Caco-2 (cell line): ENCODE measurements at places on chromosomes 16 and 17.

- DNase-seq: no peak
Measured at GRCh38 chr17:80789356-80789902, 202.2 kb upstream of the CHMP6 start.

DNA sequence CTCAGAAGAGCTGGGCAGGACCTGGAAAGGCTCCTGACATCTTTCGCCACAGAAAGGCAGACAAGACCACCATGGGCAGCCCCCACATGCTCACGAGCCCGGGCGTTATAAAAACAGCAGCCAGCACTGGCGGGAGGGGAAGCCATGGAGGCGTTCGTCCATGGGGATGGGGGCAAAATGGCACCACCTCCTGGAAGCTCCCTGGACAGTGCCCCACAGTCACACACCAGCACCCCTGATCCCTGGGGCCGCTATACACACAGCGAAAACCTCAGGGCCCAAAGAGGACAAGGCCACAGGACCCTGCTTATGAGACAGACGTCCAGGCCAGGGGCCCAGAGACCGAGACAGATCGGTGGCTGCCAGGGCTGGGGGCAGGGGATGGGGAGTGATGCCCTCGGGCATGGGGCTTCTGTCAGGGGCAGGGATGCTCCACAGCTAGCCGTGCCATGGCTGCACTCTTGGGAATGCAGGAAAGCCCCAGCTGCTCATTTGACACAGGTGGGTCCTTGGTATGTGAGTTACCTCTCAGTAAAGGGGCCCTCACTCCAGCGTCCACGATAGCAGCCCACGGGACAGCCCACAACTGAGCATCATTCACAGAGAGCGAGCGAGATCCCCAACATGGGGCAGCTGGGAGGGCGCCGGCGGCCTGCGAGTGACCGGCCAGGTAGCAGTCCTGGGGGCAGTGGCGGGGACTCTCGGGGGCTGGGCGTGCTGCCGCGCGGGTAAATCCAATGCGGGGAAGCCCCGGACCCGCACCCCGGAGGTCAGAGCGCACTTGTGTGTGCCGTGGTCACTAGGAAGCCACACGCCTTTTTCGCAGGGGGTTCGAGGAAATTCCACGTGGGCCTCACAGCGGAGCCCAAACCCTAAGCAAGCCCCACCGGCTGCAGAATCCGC lies 6.4 kb upstream of the PVALEF start:
- no peak for DNase-seq

GRCh38 chr17:13508896-13509295 lies 92.8 kb downstream of the HS3ST3A1 start:
- DNase-seq: no peak

DNA sequence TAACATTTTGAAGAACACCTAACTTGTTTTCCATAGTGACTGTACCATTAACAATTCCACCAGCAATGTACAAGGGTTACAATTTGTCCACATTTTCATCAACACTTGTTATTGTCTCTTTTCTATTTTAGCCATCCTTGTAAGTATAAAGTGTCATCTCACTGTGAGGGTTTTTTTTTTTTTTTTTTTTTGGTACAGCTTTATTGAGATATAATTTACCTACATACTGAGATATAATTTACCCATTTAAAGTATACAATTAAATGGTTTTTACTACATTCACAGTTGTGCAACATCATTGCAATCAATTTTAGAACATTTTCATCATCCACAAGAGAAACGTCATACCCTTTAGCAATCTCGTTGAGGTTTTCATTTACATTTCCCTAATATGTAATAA lies 17.9 kb upstream of the TMIGD1 start:
- DNase-seq: no peak

- no peak for DNase-seq
Measured at GRCh38 chr16:3966681-3967080, 86.2 kb upstream of the CREBBP start.

DNA sequence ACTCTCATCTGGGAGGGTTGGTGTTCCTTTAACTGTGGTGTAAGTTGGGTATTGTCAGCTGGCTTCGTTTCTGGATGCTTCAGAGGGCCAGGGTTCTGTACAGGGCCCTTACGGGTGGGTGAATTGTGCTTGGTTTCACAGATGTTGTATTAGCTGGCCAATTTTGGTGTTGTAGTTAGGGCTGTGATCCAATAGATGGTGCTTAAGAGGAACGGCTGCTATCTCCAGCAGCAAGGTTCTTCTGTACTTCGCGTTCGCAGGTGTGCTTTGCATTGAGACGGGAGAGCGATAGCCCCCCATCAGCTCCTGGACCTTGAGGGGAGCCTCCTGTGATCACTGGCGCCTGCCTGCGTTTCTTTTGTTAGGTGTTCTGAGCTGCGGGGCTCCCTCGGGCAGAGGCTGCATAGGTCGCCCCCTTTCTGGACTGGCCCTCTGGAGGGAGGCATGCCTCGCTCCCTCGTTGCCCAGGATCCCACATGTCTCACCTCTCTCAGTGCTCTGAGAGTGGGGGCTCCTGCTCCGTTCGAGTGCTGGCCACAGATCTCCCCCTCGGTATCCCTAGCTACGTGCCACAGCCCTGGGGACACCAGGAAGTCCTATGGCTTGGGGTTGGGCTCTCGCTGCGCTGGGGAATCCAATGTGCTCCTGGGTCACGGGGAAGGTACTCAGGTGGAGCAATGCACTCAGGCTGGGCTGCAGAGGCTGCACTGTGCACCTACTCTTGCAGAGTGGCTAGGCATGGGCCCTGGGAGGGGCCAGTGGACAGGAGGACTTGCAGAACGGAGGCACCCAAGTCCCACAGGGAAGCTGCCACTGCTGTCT lies 837 bp upstream of the PRDM7 start:
- DNase-seq: peak; percentile 59

GRCh38 chr17:63826468-63827001 lies 696 bp upstream of the PSMC5 start:
- DNase-seq: no peak

- DNase-seq: no peak
Measured at GRCh38 chr17:51097708-51098446, 22.8 kb downstream of the SPAG9 start.

GRCh38 chr17:46074540-46074939 lies 75.5 kb downstream of the STH start:
- DNase-seq: no peak

GRCh38 chr17:15942207-15942833 lies 2.6 kb upstream of the ADORA2B start:
- DNase-seq: no peak

- peak; percentile 22 for DNase-seq
Measured at GRCh38 chr17:83154311-83155127, 75.1 kb downstream of the METRNL start.

GRCh38 chr16:47460711-47461597 lies at the start of the genes ITFG1 and PHKB:
ITFG1 (minus strand) TSS chr16:47461063; CDS start chr16:47461045, 18 bp downstream.
PHKB (plus strand) TSS chr16:47461331; CDS start chr16:47461351, 20 bp downstream.
- peak; percentile 94 for DNase-seq

GRCh38 chr17:79529661-79530081 lies 81.2 kb downstream of the RBFOX3 start:
- DNase-seq: no peak

- no peak for DNase-seq
Measured at GRCh38 chr16:31537362-31538242, 9.9 kb downstream of the AHSP start.

DNA sequence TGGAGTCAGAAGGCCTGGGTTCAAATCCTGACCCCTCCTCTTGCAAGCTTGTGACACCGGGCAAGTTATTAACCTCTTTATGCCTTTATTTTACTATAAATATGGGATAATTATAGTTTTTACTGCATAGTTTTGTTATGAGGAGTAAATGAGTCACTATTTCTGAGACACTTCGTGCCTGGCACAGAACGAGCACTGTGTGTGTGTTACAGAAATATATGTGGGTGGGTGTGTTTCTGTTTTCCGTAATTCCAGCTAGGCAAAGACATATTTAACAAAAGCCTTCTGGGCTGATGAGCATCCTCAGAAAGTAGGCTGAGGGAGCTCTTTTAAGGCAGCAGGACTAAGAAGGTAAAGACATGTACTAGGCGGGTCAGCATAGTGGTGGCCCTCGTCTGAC lies 417.9 kb downstream of the MAF start:
- no peak for DNase-seq

DNA sequence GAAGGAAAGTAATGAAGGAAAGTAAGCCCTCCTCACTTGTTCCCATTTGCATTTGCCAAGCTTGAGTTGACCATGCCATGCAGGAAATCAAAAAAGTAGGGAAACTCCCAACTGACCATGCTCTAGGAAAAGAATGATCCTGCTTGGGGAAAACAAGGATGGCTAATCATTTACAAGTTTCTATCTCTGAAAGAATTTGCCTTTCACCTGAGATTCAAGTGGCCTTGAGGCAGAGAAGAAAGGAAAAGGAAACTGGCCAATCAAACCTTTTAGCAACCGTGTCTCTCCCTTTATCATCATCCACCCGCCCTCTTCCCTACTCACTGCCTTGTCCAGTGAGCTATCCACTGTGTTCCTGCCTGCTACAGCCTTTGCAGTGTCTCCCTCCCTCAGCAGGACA lies 757.2 kb upstream of the SOX9 start:
- DNase-seq: no peak

- DNase-seq: peak; percentile 85
Measured at GRCh38 chr17:1713878-1714426, 3.8 kb upstream of the TLCD2 start.

DNA sequence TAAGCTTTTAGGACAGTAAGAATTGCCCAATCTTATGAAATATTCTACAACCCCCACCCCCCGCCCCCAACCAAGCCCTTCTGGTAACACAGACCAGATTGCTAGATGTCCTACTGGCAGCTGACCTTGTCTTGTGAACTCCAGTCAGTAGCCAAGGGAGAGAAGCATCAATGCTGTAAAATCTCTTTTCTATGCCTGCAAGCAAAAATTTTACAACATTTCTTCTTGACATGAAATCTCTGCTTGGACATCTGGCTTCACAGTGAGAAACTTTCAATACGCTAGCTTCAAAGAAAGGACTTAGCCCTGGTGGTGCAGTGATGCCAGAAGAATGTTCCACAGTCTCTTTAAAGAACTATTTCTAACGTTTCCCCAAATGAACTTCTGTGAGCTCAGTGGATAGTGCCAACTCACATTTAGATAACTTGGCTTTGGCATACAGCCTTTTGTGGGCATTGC lies 169.3 kb upstream of the AXIN2 start:
- DNase-seq: no peak

DNA sequence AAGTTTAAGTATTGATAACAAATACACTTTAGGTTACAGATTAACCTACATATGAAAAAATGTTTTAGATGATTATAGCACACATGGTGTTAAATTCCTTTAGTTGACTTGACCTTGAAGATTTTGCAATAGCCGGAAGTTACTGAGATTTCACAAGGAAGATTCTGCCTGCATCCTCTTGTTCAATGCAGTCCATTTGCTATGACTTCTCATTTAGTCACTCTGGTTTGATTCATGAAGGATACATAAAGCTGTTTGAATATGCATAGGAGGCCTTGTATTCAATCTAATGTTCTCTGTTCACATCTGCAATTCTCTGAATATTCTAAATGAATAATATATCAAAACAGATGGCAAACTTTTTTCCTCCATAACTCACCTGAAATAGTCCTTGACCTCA lies 870.2 kb upstream of the GOT2 start:
- no peak for DNase-seq

DNA sequence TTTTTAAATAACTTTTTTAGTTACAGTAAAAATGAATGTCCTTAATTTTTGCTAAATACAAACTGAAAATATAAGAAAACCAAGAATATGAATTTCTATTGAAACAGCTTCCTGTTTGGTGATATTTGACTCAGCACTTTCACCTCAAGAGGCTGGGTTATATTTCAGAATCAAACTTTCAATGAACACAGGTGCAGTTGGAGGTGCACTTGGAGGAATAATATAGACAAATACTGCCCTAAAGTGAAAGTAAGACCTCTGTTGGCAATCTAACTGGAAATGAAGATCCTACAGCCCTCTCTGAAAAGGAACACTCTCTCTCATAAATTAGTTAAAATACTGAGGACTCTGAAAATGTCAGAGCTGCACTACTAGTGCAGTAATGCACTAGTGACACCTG lies 106.2 kb downstream of the BRIP1 start:
- no peak for DNase-seq

- DNase-seq: no peak
Measured at GRCh38 chr17:66465701-66466100, 163.3 kb downstream of the PRKCA start.

GRCh38 chr16:73034374-73034773 lies 13.6 kb downstream of the ZFHX3 start:
- DNase-seq: no peak

GRCh38 chr17:80036715-80037477 lies 454 bp downstream of the CCDC40 start:
- peak; percentile 65 for DNase-seq

DNA sequence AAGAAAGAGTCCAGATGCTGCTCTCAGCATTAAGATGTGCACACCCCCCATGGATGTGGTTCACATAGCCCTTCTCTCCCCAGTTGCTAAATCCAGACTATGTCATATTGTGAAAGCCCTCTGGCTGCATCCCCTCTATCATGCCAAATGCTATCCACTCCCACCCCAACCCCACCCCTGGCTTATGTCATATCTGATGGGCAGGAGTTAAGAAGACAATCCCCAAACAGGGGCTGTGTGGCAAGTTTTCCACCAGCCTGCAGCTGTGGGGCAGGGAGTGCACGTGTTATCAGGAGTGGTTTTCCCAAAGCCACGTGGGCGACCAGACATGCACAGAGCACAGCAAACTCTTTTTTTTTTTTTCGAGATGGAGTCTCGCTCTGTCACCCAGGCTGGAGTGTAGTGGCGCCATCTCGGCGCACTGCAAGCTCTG lies 10.0 kb downstream of the FAM117A start:
- no peak for DNase-seq

- no peak for DNase-seq
Measured at GRCh38 chr16:57898961-57899360, 72.0 kb downstream of the CNGB1 start.
